Spleen (tissue), 13 donors: ENCODE measurements at places on chromosomes 16 and 17. TPM values are rescaled to one million over a fixed set of nuclear protein-coding genes. Genes with fewer than 3 reads are reported as not detected.

GRCh38 chr16:81626181-81626674 lies 152.9 kb upstream of the PLCG2 start:
- no peak for DNase-seq

GRCh38 chr16:71536752-71537499 lies 10.7 kb downstream of the CHST4 start:
- DNase-seq: no peak

DNA sequence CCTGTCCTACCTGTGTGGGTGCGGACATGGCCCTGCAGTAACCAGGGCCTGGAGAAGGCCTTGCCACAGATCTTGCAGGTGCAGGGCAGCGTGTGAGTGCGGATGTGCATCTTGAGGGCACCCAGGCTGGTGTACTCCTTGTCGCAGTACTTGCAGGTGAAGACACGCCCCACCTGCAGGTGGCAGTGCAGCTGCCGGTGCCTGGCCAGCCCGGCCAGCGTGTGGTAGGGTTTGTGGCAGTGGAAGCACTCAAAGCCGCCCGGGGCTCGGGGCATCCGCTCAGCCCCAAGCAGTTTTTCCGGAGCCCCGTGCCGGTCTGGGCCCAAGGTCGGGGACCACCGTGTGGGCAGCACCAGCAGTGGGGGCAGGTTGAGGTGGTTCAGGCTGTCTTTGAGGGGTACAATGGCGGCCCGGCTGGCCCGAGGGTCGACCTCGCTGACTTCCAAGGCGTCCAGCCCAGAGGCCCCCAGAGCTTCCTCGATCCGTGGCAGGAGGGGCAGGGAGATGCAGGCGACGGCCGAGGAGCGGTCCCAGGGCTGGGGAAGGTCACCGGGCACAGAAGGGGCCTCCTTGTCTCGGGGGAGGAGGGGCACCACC lies 5.1 kb downstream of the SNAI3 start:
- peak; percentile 93 for DNase-seq

- no peak for DNase-seq
These were observed 65.1 kb downstream of the NUP93 start for GRCh38 chr16:56795011-56795410.

DNA sequence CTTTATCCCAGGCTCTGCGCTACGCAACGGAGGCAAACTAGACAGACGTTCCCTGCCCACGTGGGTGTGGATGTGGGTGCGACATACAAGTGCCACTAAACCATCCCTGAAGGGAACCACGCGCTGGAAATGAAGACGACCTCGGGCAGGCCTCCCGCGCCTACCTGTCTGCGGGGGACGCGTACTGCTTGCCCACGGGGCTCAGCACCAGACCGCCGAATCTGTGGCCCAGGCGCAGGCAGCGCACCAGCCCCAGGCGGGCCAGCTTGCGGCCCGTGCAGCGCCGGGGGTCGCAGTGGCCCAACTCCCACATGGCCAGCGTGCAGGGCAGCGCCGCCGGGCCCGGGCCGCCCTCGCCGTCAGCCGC lies 480 bp downstream of the TSR3 start:
- DNase-seq: no peak

- DNase-seq: no peak
These were observed 606.0 kb upstream of the RBFOX1 start for GRCh38 chr16:6726621-6727020.

GRCh38 chr17:16214190-16215001 lies 938 bp downstream of the NCOR1 start:
- DNase-seq: no peak

- no peak for DNase-seq
These were observed 227.9 kb downstream of the MSI2 start for GRCh38 chr17:57484081-57484666.

- DNase-seq: peak; percentile 89
These were observed 563 bp downstream of the METRNL start for GRCh38 chr17:83079766-83080578.

GRCh38 chr16:10761373-10761772 lies 17.7 kb downstream of the NUBP1 start:
- DNase-seq: no peak

DNA sequence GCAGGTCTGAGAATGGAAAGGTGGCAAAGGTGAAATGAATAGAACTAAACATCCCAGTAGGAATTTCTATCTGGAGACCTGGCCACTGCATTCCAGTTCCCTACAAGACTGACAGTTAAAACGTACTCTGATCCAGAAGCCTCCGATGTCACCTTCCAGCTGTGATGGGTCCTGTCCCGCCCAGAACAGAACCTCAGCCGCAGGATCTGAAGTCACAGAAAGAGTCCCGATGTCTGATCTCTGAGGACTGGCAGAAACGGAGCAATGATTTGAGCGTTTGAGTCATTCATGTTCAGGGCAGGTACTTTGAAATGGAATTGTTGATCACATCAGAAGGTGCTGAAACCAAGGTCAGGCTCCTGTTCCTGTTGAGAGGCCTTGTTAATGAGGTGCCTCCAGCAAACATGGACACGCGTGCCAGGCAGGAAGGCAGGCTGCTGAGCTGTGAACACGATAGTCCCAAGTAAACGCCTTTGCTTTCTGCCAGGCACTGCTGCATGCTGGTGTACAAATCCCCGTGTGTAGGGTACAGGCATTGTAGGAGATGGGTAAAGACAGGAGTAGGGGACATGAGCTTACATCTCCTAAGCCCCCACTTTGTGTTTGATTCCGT lies 61.4 kb downstream of the VAT1L start:
- no peak for DNase-seq

DNA sequence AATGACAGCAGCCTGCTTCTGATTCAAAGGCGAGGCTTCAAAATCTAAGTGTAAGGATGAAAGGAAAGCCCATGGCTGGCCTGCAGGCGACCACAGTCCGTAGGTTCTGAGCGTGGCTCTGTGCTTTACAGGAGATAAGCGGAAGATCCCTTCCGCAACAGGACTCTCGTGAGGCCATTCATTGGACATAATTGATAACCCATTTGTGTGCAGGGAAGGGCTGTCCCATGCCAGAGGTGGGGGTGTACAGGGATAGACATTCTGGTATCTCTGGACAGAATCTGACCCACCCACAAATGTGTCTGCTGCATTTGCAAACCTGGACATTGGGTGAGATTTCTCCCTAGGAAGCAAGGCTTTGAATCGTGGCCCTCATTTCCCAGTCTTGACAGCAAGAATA lies 4.0 kb downstream of the CYB561 start:
- DNase-seq: no peak

DNA sequence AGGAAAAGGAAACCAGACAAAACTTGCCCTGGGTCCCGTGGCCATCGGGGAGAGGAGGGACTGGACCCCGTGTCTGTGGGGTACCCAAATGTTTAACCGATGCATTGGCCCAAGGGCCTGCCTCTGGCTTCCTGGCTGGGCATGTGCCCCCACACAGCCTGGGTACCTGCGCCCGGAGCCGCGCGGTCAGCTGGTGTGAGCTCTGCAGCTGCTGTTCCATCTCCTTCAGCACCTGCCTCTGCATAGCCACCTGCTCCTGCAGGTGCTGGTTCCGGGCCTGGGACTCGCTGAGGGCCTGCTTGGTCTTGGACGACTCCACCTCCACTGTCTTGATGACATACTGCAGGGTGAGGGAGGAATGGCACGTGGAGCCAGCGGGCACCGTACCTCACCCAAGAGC lies 31.9 kb downstream of the KIFC3 start:
- no peak for DNase-seq

DNA sequence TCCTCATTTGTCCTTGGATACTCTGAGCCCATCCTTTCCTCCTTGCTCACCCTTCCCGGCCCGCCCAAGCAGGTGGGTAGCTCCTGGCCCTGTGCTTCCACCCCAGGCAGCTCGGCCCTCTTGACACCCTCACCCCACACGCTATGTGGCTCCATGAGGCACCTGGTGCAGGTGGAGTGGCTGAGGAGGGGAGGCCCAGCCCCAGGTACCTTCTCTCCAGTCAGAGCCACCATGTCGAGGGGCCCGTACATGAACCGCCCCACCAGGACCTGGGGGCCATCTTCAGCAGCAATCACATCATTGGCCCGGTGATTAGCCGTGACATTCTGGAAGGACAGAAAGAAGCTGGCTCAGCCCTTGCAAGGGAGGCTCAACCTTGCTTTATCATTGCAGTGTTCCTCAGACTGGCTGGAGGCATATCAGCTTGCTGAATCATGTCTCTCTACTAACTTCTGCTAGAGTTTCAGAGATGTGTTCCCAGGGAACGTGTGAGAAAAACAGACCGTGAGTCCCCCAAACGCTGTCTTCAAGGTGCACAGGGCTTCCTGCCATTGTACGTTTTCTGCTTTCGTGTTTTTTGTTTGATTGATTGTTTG lies 20.3 kb downstream of the PIMREG start:
- DNase-seq: no peak

DNA sequence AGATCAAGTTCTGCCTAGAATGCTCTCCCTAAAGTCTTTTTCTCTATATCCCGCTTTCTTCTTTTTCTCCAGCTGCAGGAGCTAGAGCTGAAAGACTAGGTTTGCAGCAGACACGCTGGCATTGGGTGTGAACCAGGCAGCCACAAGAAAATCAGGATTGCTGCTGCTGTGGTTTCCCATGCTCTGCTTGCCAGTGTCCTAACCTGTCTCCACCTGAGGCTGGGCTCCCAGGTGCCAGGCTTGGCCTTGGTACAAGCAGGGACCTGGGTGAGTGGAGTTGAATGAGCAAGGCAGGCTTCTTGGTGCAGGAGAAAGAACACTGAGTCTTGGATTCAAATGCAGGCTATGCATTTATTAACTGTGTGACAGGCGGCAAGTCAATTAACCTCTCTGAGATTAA lies 440.3 kb upstream of the MAF start:
- DNase-seq: no peak

DNA sequence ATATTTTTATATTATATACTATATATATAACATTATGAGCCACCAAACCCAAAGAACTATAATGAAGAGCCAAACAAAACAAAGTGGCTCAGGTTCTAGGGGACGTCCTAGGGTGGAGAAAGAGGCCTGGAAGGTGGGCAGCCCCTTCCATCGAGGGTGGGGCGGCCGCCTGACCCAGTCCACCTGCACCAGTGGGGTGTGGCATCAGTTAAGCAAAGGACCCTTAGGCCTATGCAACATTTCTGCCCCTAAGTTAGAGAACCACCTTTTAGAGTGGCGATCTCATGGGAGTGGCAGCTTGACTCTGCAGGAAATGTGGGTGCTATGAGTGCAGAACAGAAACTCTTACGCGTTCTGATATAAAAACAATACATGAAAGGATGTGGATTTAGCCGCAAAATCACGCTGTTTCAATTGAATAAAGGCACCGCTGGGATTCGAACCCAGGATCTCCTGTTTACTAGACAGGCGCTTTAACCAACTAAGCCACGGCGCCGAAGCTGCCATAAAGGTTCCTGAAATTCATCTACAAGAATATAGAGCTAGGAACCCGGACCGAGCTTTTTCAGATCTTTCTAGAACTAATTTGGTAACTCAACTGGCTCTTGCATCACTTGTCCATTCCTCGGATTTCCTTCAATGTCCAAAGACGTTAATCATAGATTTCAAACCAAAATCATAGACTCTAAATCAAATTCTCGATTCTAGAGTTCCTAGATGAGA lies 15.6 kb upstream of the AURKB start:
- DNase-seq: no peak

AOC2 gene
- total RNA-seq: 2.6 TPM

CIITA gene
- total RNA-seq: 155 TPM

ARL5C gene
- total RNA-seq: not detected

OR1A1 gene
- total RNA-seq: not detected

HS3ST2 gene
- not detected for total RNA-seq

INCA1 gene
- total RNA-seq: 1.6 TPM
